SW480 (cell line): ENCODE measurements at places on chromosomes 7 and 10.

DNA sequence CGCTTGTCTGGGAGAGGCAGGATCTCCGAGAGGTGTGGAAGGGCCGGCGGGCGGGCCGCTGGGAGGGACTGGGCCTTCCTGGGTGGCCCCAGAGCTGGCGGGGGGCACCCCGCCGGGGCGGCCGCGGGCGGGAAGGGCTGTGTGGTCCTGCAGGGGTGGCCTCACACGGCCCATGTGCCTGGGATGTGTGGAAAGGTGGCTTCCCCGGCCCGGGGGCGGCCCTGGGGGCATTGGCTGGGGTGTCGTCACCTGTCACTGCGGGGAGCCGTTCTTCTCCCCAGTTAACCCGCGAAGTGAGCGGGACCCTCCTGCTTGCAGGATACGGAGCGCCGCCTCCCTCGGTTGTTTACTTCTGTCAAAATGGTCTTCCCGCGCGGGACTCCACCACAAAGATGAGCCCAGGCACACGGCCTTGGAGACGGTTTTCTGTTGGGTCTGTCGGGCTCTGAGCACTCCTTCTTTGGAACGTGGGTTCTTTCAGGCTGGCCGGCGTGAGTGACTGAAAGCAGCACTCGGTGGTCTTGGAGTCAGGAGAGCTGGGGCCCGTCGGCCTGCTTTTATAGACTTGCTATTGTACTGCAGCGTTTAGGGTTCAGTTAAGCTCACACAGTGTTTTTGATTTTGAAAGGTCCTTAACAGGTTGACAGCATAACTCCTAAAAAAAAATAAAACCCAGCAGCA is 700 bp downstream of the SMC3 start:
- DNase-seq = peak; percentile 43

- DNase-seq = no peak
Measured at GRCh38 chr7:27969346-27969745, 211.2 kb downstream of the JAZF1 start.

DNA sequence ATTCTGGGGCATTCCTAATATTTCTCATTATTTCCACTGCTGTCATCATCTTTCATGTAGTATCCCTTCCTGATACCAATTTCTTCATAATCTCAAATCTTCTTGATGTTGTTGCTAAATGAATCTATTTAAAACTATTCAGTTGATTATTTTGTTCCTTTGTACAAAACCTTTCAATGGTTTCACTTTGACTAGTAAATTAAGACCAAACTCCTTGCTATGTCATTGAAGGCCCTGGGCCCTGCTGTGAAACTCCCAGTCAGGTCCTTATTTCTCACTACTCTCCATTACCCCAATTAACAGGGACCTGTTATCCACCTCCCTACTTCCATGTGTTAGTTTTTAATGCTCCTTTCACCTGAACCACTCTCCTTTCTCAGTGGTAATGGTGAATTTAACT is 97.0 kb downstream of the CTTNBP2 start:
- no peak for DNase-seq

- DNase-seq = peak; percentile 61
Measured at GRCh38 chr10:15427843-15428414, 56.8 kb upstream of the FAM171A1 start.

DNA sequence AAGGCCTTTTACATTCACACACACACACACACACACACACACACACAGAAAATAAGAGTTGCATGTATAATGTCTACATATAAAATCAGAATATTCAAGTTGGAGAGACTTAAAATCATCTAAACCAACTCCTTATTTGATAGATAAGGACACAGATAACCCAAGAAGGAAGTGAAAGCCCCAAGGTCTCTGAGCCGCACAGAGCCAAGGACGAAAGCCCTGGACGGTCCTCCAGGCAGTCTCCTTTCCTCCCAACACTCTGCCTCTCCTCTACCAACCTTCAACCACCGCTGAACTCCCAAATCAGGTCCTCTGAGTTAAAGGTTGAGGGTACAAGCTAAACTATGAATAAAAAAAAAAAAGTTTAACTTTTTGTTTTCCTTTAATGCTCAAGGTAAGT is 28.2 kb downstream of the UBE2H start:
- DNase-seq = no peak

- DNase-seq = no peak
Measured at GRCh38 chr7:122709930-122710646, 7.4 kb upstream of the RNF148 start.

- no peak for DNase-seq
Measured at GRCh38 chr7:55568613-55569268, 3.6 kb downstream of the VOPP1 start.
